ENCODE measurements at places on chromosomes 3 and 15.

DNA sequence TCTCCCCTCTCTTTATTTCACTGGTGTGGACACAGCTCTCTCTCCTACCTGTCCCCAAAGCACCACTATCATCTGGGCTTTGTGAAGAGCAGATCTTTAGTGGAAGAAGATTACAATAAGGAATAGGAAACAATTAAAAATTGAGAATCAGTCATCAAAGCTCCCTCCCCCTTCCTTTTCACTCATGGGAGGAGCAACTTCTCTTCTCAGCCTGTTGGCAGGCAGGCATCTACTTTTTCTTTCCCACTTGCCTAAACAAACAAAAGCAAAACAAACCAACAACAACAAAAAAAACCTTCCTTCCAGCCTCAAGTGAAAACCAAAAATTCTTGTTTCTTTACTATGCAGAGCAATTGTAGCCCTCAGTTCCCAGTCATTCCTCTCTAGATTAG, 125.5 kb upstream of the BHLHE40 start:
- no peak for DNase-seq

DNA sequence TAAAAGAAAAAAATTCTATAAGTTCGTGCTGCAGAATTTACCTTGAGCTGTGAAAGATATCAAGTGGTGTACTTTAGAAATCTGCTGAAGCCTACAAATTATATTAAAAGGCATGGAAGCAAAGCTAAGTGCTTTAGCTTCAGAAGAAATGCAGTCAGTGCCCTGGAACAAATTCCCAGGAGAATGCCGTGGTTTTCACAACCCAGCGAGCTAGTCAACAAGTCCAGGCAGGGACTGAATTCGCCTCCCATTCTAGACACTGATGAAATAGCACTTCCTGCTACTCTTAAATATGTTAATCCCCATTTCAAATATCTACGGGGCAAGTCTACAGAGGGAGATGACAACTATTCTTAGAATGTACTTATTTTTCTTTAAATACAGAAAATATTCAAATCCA, 326.4 kb upstream of the IGF1R start:
- no peak for DNase-seq

GRCh38 chr15:67892559-67893377, 52.9 kb upstream of the RNU6-1 start:
- no peak for DNase-seq

DNA sequence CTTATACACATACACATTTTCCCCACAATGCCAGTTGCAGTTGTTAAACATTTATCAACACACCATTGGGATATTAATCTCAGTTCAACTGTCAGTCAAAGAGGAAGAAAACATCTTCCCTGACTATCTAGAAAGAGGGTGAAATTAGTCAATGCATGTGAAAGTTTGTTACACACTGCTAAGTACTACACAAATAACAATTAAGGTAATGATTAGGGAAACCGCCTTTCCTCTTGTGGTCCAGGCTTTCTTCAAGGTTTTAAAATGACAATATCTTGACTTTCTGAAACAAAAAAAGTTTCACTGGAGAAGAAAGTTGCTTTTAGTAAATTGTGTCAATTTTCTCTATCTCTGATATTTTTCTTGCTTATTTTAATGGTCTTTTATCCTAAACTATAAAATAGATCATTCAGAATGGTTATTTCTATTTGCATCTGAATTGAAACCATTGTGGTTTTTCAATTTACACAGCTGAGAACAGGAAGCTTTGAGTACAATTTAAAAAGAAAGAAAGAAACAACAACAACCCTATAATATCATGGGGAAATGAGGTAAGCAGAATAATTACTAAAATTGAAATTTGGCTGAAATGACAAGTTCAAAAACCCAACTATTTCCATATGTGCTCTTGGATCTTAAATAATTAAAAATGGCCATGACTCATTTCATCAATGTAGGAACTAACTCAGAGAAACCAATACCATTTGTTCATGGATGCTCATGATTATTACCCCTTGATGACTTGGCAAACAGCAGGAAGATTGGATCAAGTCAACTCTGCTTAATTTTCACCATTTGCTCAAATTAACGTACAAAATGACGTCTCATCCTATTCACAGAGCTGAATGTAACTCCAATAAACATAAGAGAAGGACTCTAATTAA, 31.7 kb downstream of the GPR149 start:
- no peak for DNase-seq

- no peak for DNase-seq
Measured at GRCh38 chr3:193805448-193805847, 212.4 kb downstream of the OPA1 start.

- DNase-seq: no peak
Measured at GRCh38 chr15:77753281-77753873, 120.7 kb upstream of the LINGO1 start.

GRCh38 chr15:73578026-73578425, 55.2 kb downstream of the NPTN start:
- DNase-seq: no peak

DNA sequence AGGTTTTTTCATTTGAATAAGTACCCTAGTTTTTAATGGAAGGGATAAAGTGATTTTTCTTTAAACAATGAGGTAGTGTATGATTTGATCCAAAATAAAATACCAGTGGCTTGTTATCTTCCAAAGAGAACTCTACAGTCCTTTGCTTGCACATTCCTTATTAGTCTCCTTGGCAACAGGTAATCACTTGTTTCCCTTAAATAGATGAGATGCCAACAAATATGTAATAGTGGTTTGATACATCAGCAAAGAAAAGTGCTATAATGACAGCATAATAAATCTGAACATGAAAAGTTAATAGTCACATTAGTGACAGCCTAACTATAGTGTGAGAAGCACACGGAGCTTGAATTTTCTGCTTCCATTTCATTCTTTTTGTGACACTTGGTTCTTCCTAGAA, 360.2 kb downstream of the ZNF385D start:
- no peak for DNase-seq

DNA sequence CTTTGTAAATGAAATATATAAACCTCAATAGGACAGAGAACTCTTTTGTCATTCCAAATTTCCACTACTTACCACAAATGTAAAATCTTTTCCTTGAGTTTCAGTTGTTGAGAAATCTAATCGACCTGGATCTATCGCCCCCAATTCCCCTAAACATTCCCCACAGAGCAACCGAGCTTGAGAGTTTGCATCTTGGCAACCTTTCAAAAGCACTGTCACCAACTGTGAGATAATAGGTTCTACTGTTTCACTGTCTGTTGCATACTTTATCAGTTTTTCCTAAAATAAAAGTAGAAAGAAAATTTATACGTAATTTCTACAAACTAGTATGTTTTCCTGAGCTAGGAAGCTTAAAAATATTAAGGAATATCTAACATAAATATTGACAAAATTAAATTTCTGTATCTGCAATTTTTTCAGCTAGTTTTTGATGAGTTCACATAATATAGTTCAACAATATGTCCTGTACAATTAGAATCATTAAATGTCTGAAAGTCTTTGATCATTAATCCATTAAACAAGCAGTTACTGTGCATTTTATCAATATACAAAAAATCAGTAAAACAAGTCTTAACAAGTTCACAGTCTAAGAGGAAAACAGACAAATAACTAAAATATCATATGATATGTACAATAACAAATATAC, 54.5 kb downstream of the ATR start:
- DNase-seq: no peak

GRCh38 chr3:88595026-88595425, 445.3 kb downstream of the C3orf38 start:
- no peak for DNase-seq

- DNase-seq: no peak
Measured at GRCh38 chr15:40584191-40584590, 9.9 kb upstream of the KNL1 start.

GRCh38 chr3:14397531-14397930, 4.9 kb upstream of the SLC6A6 start:
- DNase-seq: no peak

GRCh38 chr3:110027446-110028080, 690.2 kb upstream of the DPPA4 start:
- DNase-seq: no peak

GRCh38 chr15:91040856-91041255, 18.5 kb upstream of the VPS33B start:
- DNase-seq: no peak

- DNase-seq: no peak
Measured at GRCh38 chr15:60003243-60004008, 685 bp upstream of the FOXB1 start.

GRCh38 chr3:141059816-141060215, 8.7 kb downstream of the SPSB4 start:
- DNase-seq: no peak

GRCh38 chr3:106120356-106120755, 251.5 kb upstream of the CBLB start:
- DNase-seq: no peak

DNA sequence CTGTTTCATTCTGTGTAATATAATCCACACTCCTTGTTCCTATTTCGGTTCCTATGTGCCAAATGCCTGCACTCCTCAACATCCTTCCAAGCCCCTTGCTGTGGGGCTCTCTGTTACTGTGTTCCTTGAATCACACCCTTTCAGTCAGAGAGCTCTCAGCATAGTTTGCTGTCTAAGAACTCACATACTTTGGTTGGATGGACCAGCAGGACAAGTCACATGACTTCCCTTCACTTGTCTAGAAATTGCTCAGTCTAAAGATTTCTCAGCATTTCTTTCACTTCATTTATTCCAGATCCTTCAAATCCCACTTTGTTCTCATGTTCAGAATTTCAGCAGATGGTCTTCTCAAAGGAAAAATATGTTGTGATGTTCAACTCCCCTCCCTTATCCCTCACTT, 203.5 kb upstream of the PFN2 start:
- DNase-seq: no peak

GRCh38 chr3:127495821-127496655, 94.5 kb downstream of the TPRA1 start:
- no peak for DNase-seq

- DNase-seq: no peak
Measured at GRCh38 chr3:36842275-36842674, 77.9 kb upstream of the DCLK3 start.

DNA sequence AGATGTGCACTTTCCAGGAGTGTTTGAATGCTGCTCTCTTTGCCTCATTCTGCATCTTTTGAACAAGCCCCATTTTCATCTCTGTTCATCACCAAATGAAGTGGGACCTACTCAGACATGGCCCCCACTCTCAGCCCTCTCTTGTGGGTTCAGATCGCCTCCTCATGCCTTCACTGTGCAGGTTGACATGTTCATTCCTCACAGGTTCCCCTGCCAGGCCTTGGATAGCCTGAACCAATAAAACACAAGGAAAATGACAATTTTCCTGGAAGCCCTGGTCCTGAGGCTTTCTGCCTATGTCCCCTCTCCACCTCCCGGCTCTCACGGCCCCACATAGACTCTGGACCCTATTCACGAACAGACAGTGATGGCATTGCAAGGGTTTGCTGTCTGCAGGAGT, 17.7 kb downstream of the KLF15 start:
- no peak for DNase-seq

GRCh38 chr3:81005992-81006391, 755.5 kb downstream of the GBE1 start:
- DNase-seq: no peak

DNA sequence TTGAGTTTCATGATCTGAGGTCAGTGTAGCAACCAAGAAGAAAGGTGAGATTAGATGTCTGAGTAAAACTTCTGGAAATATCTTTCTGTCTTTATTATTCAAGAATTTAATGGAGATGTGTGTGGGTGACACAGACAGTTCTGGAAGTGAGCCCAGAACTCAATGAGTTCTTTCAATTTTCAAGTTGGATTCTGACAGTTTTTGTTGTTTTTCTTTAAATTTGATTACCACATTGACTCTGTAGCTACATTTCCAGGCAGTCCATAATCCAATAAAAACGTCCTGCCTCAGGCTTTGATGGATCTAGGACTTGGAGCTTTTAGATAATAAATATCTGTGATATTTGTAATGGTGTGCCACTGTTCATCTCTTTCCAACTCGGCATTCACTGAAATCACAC, 3.9 kb upstream of the PARP14 start:
- no peak for DNase-seq

DNA sequence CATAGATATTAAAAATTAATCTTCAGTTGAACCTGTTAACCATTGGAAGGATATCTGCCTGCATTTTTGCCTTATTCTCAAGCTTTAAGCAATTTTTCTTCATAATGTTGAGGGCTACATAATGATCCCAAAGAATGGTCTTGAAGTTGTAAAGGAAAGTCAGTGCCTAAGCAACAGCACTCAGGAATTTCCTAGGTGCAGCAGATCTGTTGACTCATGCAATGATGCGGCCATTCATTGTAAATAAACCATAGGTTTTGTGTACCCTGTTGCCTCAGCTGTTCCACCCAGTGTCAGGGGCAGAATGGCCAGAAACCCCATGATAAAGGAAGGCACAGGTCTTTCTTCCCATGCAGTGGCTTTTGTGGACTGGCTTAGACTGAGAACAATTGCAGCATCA, 78.4 kb upstream of the TRIM42 start:
- no peak for DNase-seq

- no peak for DNase-seq
Measured at GRCh38 chr15:85615930-85616329, 178.8 kb downstream of the KLHL25 start.

GRCh38 chr3:141346839-141347238, 21.5 kb upstream of the ZBTB38 start:
- no peak for DNase-seq

GRCh38 chr15:88267720-88268119, 11.2 kb upstream of the NTRK3 start:
- DNase-seq: no peak

DNA sequence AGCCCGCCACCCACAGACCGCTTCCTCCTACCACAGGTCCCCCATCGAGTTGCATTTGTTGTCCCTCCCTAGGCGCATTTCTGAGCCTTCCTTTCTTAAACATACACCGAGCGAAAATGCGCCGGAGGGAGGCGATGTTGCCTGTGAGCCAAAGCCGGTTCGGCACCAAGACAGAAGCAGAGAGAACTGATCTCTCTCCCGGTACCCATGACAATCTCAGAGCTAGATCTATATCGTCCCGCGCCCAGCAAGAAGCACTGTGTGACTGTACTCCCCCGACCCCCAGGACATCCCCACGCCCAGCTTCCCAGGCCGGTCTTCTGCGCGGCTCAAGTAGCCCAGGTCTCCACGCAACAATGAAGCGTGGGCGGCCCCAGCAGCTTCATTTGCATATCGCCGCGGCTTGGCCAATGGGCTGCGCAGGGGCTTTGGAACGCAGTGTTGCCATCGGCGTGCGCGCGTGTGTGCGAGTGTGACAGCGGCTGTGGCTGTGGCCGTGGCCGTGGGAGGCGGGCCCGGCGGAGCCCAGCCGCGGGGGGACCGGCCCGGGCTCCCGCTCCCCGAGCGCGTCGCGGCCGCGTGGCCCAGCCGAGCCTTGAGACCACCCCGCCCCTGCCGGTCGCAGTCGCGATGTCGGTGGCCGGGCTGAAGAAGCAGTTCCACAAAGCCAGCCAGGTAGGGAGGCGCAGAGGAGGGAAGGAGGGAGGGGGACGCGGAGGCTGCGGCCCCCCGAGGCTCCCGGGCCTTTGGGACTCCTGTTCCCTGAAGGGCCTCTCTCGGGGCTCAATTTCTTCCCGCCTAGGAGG, at the start of gene SH3GL3:
Gene SH3GL3 (plus strand): TSS at position 438 of the 806 bp plus-strand sequence. CDS start 193 bp downstream, at position 631.
- DNase-seq: peak; percentile 44

DNA sequence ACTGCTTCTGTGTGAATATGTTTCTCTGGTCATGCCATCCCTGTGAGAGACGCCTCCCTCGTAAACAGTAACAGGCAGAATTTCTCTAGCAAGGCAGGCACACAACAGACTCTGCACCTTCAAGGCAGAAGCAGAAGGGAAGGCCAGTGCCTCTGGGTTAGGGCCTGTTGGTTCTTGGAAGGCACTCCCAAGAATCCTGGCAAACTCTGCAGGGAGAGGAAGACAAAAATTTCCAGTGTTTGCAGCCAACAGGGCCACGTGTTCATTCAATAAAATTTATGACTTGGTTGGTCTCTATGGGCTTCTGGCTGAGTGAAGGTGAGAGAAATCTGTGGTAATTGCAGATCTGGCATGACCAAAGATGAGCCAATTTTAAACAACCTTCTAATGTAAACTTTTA, 39.3 kb downstream of the NFKBIZ start:
- DNase-seq: no peak
